Chondrocyte (in vitro differentiated cells): ENCODE measurements at places on chromosomes 6 and 20.

DNA sequence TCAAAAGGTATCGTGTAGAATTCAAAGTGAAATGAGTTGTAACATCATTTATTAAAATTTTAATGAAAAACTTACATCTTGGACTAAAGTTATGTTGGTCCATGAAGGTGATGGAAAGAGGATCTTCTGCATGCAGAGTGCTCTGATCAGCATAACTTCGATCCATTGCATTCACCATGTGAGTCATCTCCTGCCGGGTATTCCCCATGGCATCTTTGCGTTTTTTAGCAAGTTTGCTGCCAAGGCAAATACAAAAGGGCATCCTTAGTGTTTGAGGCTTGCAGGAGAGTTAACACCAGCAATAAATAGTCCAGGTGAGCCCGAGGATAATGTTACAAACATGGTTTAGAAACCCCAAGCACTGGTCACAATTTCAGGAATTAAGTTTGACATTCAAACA, 104.2 kb upstream of the THEMIS start:
- no peak for DNase-seq

GRCh38 chr20:46688151-46689081, 828 bp downstream of the TP53RK start:
- no peak for DNase-seq

- DNase-seq, result peak; percentile 86
Measured at GRCh38 chr20:57090590-57091560, 175.6 kb downstream of the BMP7 start.

- no peak for DNase-seq
Measured at GRCh38 chr6:35057449-35058357, 83.4 kb downstream of the TCP11 start.

GRCh38 chr6:74997646-74998045, 208.2 kb downstream of the COL12A1 start:
- DNase-seq, result no peak

GRCh38 chr6:146851837-146852236, 253.1 kb downstream of the ADGB start:
- DNase-seq, result no peak

DNA sequence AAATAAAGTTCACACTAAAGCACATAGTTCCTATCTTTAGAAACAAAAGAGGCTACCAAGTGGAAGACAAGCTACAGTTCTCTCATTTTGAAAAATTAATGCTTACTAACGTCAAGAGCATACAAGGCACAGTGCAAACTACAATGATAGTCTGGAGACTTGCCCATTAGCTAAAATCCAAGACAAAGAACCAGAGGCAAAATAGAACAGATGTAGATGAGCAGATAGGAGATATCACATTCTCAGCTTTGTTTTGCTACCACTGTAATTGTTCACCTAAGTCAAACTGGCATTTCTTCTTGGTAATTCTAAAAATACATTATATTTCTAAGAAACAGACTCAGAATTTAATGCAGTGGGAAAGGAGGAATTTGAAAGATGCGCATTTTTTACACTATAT, 5.2 kb downstream of the TMEM30A start:
- DNase-seq, result no peak

GRCh38 chr6:39062014-39062740, 13.6 kb downstream of the GLP1R start:
- peak; percentile 52 for DNase-seq

DNA sequence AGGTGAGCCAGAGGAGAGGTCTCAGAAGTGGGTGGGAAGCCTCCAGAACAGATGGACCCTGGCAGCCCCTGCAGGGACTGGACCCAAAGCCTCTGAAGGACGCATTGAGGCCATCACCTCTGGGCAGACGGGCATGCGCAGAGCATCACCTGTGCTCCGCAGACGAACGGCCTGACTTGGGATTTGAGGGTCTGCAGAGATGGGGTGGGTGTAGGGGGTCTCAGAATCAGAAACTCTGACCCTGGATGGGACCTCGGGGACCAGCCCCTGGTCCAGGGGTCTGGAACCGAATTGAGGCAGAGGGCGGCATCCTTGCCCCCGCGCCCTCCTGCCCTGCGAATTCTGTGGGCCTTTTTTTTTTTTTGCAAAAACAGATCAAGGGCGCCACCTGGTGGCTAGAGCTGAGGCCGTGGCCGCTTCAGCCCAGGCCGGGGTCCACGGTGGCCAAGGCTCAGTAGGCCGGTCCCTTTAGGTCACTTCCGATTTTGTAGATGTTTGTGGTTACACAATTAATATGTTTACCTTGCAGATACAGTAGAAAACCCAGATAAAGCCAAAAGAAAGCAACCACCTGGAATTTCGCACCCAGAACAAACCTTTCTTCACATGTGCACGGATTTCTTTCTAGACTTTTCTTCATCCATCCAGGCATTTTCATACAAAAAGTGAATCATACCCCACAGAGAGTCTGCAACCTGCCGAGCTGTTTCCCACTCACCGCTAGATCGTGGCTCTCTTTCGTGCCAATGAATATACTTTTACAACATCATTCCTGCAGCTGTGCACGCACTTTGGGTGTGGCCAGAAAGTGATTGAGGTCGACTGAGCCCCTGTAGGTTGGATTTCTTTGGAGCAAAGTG, 25.9 kb downstream of the ZBP1 start:
- no peak for DNase-seq

GRCh38 chr20:12927489-12927888, 81.3 kb upstream of the SPTLC3 start:
- DNase-seq, result no peak

DNA sequence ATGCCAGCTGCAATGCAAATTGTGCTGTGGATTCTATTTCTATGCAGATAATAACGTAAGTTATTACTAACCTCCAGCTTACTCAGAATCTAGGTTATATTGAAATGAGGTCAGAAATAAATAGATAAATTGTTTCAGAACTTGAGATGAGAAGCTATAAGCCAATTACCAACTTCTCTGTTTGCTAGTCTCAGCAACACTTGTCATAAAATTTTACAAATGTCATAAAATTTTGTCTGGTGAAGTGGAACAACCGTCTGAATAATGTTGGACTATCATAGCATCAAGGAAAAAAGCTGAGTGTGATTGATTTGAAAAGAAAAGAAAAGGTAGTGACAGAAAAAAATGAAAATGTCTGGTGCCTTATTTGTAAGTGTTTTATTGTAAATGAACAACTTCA, 36.7 kb downstream of the COL9A1 start:
- no peak for DNase-seq

GRCh38 chr6:33770833-33771145, 18.1 kb downstream of the LEMD2 start:
- DNase-seq, result no peak

- no peak for DNase-seq
Measured at GRCh38 chr6:82783587-82784236, 281.9 kb downstream of the UBE3D start.

GRCh38 chr20:50172347-50173013, 18.1 kb upstream of the CEBPB start:
- DNase-seq, result no peak
